ENCODE measurements at places on chromosomes 4 and X. TPM values are rescaled to one million over a fixed set of nuclear protein-coding genes. Genes with fewer than 3 reads are reported as not detected.

KCTD8 gene
- not detected for polyA plus RNA-seq

P2RY4 gene
- polyA plus RNA-seq = not detected

GPR173 gene
- polyA plus RNA-seq = not detected

SPANXA1 gene
- not detected for polyA plus RNA-seq

C4orf51 gene
- not detected for polyA plus RNA-seq

TMEM47 gene
- polyA plus RNA-seq = not detected

HERC3 gene
- polyA plus RNA-seq = 13.6 TPM

TASL gene
- polyA plus RNA-seq = 28.7 TPM

AFP gene
- not detected for polyA plus RNA-seq

PAGE3 gene
- polyA plus RNA-seq = not detected

CXCL8 gene
- 275 TPM for polyA plus RNA-seq

GAGE13 gene
- not detected for polyA plus RNA-seq

CDKN2AIP gene
- polyA plus RNA-seq = 4.4 TPM

PDGFC gene
- 5.0 TPM for polyA plus RNA-seq

HELQ gene
- polyA plus RNA-seq = 11.1 TPM

XAGE2 gene
- not detected for polyA plus RNA-seq

RHOXF1 gene
- polyA plus RNA-seq = not detected

Data from CD14-positive monocyte (primary cell).